Non-pigmented ciliary epithelial cell (primary cell): ENCODE measurements at places on chromosomes 13 and 19.

- no peak for DNase-seq
These were observed 28.6 kb downstream of the AKT2 start for GRCh38 chr19:40256512-40256911.

DNA sequence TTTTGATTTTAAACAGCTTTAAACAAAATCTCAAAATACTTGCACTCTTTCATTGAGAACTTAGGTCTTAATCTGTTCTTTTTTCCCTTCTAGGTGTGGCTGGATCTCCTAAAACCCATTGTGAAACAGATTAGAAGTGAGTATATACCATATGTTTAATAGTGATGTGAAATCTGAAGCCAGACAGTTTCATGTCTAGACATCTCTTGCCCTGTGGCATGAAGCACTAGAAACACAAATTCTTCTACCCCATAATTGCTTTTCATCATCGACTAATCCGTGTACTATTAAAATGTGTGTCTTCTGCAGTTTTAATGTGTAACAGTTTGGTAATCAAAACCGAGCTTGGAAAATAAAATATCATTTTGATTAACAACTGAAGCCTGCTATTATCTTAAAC is 188.2 kb upstream of the RNF113B start:
- DNase-seq: no peak

- DNase-seq: no peak
These were observed 188.1 kb downstream of the RFC3 start for GRCh38 chr13:34006011-34006410.

DNA sequence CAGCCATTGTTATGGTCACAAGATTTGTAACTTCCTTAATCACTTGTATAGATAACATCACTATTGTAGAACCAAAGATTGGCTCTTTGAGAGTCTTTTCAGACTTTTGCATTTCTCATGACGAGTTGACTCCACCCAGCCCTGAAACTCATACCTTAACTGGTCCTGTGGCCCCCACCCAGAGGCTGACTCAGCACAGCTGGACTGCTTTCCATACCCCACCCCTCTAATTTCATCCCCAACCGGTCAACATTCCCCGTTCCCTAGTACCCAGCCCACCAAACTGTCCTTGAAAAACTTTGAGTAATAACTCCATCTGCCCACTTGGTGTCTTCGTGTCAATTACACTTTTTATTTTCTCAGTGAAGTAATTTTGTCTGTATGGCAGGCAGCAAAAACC is 32.1 kb upstream of the SLITRK1 start:
- DNase-seq: no peak

DNA sequence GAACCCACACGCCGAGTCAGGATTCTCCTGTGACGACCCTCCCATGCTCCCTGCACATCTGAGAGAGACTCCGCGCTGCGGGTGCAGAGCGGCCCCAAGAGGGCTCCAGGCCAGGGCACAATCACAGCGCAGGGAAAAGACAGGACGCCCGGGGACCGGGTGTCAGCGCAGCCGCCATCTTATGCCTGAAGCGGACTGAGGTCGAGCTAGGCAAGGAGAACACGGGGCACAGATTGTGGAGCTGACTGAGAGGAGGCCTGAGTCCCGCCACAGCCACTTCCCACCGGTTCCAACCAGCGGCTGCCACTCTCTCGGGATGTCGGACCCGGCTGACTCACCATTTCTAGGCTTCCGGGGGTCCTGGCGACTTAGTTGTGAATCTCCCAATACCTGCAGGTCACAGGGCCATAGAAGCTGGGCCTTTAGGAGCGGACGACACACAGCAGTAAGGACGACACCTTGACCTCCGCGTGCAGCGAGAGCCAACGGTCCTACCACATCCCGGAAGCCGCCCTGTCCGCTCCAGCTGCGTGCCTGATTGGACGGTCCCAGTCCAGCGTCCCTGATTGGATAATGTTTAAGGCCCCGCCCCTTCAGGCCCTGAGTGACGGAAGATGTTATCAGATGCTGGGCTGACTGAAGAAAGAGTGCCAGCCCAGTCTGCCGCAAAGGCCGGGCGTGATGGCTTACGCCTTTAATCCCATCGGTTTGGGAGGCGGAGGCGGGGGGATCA is at the start of gene ZNF728:
Gene ZNF728, minus strand, starts transcription at position 487 of the 733 bp plus-strand sequence. Its CDS starts 146 bp downstream, at position 341.
- no peak for DNase-seq

GRCh38 chr19:55650602-55651230 is 2.7 kb downstream of the CCDC106 start:
- DNase-seq: no peak

DNA sequence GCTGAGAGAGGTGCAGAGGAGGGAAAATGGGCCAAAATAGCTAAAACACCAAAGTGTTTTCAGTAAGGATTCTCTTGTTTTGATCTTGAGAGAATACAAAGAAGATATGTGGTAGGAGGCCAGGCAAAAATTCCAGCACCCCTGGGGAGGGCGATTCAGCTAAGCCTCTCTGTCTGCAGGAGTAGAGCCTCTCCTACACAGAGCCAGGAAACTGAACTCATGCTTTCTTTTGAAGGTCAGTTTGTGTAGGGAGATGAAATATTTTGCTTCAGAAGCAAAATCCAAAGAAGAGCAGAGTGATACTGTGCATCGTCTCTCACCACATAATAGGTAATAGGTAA is 565.0 kb downstream of the FGF9 start:
- DNase-seq: no peak

DNA sequence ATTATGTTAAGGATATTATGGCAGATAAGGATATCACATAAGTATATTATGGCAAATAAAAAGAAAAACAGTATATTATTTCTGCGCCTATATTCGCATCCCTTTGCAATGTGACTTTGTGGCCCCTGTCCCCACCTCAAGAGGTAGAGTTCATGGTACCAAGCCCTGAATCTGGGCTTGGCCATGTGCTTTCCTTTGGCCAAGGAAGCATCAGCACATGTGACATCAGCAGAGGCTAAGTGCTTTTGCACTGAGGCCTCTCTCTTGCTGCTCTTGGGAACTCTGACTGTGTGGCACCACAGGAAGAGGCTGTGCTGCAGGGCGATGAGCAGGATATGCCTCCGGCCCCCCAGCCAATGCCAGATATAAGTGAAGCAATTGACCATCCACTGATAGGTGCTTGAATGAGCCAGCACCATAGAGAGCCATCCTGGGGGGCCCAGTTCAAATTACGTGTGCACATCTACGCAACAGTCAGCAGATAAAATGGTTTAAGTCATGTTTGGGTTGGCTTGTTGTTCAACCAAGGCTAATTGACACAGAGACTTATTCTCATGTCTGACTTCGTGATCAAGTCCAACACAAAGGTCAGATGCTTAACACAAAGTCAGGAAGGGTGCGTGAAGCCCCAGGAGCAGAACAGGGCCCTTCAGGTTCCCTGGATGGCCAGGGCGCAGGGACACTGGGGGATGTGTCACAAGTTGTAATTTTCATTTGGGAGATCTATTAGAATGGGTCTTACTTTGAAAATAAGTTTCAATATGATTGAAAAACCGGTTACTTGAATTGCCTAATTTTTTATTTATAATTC is 173.3 kb downstream of the COL4A1 start:
- no peak for DNase-seq

DNA sequence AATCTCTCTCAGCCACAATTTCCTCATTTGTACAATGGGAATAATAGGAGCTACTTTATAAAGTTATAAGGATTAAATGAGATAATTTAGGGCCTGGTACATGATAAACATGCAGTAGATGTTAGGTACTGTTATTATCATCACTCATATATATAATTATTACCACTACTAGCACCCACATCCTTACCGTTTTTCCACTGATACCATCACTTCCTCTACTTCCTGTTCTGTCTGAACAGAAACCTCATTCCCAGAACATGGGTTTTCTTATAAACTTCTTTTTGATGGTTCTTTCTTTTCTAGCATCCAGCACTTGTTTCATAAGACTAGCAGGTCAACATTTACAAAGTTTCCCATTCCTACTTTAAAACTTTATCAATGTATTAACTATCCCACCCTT is 6.3 kb downstream of the CDADC1 start:
- no peak for DNase-seq

- no peak for DNase-seq
These were observed 992 bp upstream of the ADGRE1 start for GRCh38 chr19:6886277-6886897.

- DNase-seq: peak; percentile 11
These were observed 1.1 kb downstream of the TSSK6 start for GRCh38 chr19:19514215-19514657.

GRCh38 chr19:918481-919198 is 1.5 kb downstream of the KISS1R start:
- DNase-seq: no peak

DNA sequence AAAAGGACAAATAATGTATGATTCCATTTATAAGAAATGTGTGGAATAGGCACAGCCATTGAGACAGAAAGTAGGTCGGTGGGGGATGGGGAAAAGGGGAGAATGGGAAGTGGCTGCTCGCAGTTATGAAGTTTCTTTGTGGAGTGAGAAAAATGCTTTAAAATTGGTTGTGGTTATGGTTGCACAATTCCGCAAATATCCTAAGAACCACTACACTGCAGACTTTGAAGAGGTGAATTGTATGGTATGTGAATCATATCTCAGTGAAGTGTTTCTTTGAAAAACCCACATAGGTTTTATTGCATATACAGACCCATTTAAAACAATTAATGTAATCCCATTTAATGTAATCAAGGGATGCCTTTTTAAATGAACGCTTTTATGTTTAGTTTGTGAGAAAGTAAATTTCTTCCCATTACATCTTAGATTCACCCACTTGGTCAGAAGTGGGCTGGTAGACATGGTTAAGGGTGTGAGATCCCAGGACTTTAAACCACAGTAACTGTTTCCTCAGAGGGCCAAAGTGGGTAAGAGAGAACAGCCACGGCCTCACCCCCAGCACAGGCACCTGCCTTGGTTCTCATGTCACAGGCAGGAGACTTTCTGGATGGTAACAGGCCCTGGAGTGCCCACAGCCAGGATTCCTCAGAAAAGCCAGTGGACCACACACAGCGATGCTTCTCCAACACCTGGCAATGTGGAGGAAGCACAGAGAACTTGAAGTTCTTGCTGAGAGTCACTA is 119.3 kb upstream of the GJB6 start:
- DNase-seq: peak; percentile 81

DNA sequence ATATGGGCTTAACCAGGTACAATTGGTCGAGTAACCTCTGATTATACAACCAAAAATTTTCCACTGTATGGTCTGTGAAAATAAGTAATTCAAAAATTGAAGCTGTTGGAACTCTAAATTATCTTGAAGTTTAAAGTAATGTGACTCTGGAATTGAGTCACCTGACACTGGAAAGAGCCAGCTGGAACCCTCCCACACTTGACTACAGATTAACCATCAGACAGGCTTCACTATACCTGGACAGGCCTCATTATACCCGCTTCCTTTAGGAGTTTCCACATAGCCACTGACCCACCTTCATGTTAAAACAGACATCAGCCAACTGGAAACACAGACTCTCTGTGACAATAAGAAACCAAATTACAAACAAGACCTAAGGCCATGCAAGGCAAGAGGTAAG is 1.3 kb downstream of the ZNF433 start:
- no peak for DNase-seq

DNA sequence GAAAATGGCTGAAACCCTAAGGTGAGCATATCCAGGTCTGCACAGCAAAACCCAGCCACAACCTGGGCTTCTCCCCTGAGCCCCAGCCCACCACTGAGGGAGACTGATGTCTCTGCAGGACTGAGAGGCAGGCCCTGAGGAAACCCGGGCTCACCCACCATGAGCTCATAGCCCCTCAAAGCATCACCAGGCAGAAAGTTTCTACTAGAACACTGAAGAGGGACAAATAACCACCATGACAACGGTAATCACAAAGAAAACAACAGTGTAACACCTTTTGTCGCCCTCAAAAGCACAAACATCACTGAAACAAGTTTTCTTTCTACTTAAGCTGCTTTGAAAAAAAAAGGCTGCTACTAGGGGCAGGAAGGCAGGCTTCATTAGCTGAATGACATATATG is 29.8 kb downstream of the TSHZ3 start:
- no peak for DNase-seq

GRCh38 chr13:64314331-64314730 is 2898.7 kb upstream of the PCDH20 start:
- peak; percentile 24 for DNase-seq

DNA sequence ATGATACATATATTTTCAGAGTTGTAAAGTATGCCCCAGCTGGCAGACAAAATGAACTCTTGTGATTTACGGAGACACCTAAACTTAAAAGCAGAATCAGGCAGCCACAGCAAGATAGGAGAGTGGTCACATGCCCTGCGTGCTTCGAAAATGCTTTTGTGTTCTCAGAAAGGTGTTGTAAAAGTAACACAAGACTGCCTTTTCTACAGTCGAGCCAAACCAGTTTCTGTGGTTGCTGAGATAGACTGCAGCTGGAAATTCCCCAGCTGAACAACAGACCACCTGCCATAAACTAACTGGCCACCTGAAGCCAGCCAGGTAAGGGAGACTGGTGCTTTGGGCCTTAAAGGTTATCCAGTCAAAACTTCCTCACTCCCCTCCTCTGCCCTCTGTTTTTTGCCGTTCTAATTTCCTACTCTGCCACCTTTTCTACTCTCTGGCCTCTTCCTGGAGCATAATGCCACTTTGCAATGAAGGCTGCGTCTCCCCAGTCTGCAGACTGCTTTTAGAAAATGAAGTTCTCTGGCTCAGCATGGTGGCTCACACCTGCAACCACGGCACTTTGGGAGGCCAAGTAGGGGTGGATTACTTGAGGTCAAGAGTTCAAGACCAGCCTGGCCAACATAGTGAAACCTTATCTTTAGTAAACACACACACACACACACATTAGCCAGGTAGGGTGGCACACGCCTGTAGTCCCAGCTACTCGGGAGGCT is 381.2 kb upstream of the SLITRK1 start:
- no peak for DNase-seq

- DNase-seq: no peak
These were observed 4.6 kb downstream of the SIX5 start for GRCh38 chr19:45764475-45764874.

- no peak for DNase-seq
These were observed 35.7 kb downstream of the NHLRC3 start for GRCh38 chr13:39073983-39074382.

- no peak for DNase-seq
These were observed 21.9 kb downstream of the CDC16 start for GRCh38 chr13:114256547-114256946.

- DNase-seq: no peak
These were observed 1.0 kb downstream of the PDX1 start for GRCh38 chr13:27920677-27921420.

DNA sequence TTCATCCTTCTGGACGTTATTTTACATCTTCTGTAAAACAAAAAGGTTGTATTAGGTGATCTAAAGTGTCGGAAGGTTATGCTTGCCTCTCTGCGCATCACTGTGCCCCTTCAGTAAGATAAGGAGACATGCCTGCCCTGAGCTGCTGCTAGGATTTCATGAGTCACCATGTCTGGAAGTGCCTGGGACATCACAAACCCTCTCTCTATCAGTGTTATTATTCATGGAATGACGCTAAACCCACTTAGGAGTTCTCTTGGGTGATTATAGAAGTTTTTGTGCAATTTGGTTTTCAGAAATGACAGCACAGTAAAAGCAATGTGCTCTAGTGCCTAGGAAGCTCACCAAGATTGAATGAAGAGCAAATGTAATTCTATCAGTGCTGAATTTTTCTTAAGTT is 617.7 kb downstream of the DCT start:
- DNase-seq: peak; percentile 87
